Fibroblast of villous mesenchyme (primary cell): ENCODE measurements at places on chromosomes 2 and 18. TPM values are rescaled to one million over a fixed set of nuclear protein-coding genes. Genes with fewer than 3 reads are reported as not detected.

RNF144A gene
- 4.3 and 7.7 TPM in 2 replicates for total RNA-seq

GPR35 gene
- total RNA-seq: 0.32 and 0.43 TPM in 2 replicates

RMDN2 gene
- total RNA-seq: 5.8 and 9.5 TPM in 2 replicates

BCL11A gene
- 0.43 and 1.6 TPM in 2 replicates for total RNA-seq

GPAT2 gene
- total RNA-seq: 1.9 and 3.5 TPM in 2 replicates

TBR1 gene
- under 0.01 TPM in 1 of 2 replicates, not detected in the other for total RNA-seq

TFCP2L1 gene
- not detected in 2 replicates for total RNA-seq

GRCh38 chr2:3356799-3357198 is 20.8 kb downstream of the EIPR1 start:
- DNase-seq: no peak

DNA sequence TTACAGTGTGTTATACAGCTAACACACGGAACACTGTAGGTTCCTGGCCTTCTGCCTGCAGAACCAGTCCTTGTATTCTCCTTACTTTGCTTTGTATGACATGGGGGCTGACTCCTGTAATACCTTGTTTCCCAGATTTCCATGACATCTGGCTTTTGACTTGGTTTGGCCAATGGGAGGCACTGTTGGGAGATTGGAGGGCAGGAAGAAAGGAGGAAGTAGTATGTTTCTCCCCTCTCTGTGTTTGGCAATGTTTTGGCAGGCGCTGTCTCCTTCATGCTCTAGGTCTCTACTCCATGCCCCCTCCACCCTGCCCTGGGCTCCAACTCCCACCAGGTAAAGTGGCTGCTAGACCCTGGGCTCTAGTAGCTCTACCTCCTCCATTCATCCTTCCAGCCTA is 331.1 kb upstream of the SLC14A2 start:
- DNase-seq: no peak

GRCh38 chr2:36536776-36537175 is 61.2 kb downstream of the FEZ2 start:
- DNase-seq: no peak

DNA sequence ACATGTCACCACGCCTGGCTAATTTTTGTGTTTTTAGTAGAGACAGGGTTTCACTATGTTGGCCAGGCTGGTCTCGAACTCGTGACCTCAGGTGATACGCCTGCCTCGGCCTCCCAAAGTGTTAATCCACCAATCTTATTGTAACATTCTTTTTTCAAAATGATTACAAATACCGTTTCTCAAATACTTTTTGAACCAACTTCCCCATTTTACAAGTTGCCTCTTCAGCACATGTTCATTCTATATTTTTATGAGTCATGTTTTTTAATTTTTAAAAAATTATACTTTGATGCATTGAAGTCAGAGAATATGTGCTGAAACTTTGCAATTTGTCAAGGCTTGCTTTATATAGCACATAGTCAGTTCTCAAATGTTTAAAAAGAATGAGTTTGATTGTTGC is 58.2 kb downstream of the QPCT start:
- no peak for DNase-seq

DNA sequence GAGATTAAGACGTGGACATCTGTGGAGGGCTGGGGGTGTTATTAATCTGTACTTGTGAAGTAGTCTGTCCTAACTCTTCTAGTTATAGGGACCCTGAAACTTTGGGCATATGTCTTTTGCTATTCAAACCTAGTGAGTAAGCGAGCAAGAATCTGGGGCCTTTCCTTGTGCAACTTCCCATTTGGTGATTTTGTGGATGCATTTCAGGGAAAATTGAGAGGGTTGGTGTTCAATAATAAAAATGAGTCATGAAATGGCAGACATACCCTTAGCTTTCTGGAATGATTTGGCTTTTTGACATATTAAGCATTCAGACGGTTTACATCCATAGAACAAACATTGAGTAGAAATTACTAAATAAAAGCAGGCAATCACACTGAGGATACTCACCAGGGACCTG is 17.0 kb downstream of the COL4A4 start:
- no peak for DNase-seq

- no peak for DNase-seq
Measured at GRCh38 chr2:47237375-47238334, 82.5 kb upstream of the STPG4 start.

- peak; percentile 23 for DNase-seq
Measured at GRCh38 chr2:170716851-170717598, 1.9 kb downstream of the SP5 start.

DNA sequence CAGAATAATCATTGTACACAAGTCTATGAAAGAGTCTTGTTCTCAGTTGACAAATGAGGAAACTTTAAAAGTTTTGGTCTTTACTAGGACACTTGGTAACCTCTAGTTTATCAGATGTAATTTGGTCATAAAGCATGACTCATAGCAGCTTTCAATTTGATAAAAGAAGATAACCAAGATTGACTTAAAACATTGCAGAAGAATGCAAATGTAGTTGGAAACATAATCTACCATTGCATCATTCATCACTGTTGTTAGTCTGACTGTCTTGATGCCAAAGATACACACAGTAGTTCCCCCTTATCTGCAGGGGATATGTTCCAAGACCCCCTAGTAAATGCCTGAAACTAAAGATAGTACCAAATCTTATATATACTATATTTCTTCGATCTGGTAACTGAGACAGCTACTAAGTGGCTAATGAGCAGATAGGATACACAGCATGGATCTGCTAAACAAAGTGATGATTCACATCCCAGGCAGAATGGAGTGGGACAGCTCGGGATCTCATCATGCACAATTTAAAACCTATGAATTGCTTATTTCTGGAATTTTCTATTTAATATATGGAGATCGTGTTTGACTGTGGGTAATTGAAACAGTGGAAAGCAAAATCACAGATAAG is 131.4 kb upstream of the CCDC68 start:
- no peak for DNase-seq

DNA sequence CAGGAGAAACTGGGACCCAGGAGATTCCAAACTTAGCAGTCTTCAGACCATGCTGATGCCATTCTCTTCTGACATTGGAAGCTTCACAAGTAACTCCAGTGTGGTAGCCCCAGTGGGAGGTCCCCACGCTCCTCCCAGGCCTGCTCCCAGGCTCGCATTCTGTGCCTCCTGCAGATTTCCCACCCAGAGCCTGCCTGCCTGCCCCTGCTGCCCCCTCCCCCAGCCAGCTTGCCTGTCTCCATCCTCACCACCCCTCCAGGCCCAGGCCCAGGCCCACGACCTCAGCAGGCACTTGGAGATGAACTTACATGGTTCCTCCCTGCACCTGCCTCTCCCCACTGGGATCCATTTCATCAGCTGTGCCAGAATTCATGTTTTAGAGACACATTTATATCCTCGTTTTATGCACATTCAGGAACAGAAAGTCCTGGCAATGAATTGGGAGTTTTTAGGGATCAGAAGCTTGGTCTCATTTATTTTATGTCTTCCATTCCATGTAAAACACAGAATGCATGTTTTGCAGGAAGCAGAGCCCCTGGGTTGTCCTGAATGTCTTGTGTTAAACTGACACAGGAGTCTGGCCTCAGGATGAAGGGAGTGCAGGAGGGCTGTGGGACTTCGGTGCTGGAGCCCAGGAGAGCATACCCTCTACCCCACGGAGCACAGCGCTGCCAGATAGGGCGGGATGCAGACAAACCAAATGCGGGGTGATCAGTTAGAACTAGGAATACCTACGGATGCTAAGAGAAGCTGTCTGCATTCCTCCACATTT is 150.5 kb downstream of the SNTG2 start:
- DNase-seq: no peak

DNA sequence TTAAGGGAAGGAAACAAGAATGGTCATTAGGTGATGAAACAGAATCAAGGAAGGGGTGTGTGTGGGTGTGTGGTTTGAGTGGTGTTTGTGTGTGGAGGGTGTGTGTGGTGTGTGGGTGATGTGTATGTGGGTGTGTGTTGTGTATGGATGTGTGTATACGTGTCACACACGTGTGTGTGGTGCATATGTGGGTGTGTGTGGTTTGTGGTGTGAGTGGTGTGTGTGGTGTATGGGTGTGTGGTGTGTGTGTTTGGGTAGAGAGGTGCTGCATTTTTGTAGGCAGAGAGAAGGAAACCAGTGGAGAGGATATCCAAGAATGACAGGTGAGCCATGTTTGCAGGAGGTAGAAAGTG is 1.1 kb upstream of the CEP192 start:
- no peak for DNase-seq

DNA sequence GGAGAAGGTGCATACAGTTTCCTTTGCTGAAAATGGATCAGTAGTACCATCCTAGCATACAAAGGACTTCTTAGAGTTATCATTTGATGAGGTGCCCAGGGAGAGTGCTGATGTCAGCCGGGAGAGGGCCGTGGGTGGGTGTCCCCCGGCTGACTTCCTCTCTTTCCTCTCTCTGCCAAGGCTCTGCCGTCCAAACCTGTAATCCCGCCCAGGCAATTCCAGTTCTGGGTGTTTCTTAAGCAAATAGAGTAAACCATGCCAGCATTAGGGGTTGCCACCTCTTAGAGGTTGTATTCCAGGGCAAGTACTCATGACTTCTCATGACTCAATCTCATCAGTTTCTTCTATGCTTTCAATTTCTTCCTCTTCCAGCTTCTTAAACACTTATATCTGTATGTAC is 117.2 kb downstream of the GATA6 start:
- DNase-seq: no peak

DNA sequence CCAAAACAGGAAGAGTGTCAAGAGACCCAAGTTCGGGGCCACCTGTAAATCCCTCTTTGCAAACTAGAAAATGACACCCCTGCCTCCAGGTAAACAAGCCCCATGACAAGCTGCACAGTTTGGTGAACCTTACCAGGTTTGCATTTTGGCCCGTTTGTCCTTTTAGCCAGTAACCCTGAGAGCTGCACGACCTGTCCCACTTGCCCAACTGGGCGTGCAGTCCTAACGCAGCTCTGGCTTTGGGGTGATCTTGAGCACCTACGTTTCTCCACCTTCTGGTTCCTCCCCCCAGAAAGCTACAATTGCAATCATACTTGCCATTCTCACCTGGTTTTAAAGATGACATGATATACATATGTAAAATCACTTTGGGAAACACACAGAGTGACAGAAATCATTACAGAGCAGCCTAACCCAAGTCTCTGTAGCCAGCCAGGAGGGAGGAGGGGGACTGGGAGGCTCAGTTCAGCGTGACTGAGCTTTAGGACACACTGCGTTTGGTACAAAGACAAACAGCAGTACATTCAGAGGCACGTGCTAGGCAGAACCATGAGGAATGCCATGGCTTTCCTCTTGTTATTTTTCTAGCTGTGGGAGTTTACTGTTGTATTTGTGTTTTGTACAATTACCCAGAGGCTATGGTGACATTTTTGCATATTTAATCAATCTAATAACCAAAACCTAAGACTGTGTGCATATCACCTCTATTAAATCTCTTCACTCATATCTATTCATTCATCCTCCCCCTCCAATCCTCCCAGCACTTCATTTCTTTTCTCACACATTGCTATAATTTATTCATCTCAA is 304.0 kb downstream of the IRS1 start:
- DNase-seq: peak; percentile 12
